ENCODE measurements at places on chromosomes 12 and 14.
A peak's percentile ranks its signal among the peaks of the same experiment; 100 is the strongest.

DNA sequence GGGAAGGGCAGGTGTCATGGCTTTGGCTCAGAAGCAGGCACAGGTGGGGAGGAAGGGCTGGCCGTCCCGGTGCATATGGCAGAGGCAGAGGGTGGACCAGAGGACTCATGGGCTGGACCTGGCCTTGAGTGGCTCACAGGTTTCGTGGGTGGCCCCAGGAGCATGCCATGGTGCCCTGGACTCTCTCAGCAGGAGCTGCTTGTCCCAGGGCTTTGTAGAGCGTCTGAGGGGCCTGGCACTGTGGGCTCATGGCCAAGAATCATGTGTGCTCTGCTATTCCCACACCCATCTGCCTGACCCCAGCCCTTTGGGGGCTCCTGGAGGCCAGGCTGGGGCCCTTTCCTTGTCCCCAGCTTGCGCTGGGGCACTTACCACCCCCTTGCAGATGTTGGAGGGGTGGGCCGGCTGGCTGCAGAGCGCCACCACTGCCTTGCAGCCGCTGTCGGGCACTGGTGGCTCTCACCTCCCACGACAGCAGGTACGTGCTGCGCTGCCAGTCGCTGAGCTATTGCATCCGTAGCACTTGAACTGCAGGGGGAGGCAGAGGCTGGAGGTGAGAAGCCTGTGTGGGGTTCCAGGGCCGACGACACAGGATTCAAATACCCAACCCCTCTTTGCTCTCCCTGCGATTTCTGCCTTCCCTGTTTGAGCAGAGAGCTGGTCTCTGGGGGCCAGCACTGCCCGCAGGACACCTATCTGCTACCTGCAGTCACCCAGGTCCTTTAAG lies 187.4 kb upstream of the PRMT8 start:
- DNase-seq: no peak

DNA sequence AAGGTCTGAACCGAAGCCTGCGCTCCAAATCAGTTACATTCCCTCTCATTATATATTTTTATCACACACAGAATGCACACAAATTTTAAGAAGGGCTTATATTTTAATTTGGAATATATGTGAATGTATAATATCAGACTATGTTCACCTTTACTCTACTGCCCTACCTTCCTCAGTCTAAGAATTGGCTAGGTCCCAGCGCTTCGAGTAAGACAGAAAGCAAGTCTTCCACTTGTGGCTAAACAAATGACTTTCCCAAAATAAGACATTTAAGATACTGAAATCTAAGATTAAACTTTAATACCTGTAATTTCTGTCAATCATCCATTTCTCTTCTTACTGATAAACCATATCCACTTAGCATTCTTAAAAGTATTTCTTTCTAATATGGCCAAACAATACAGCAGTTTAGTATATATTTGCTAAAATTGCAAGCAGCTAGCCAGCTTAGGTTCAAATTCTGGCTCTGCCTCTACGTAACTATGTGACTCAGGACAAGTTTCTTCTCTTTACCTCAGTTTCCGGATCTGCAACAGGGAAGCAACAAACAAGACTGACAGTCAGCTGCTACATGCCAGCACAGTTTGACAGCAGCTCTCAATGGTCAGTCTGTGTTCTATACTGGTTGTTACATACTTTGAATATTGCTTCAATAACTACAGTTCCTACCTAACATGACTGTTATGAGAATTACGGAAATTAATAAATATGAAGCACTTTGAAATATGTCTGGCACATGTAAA lies 2.0 kb downstream of the INTS13 start:
- DNase-seq: no peak

GRCh38 chr12:81757731-81758365 lies 1.3 kb downstream of the PPFIA2 start:
- no peak for DNase-seq

- DNase-seq: peak; percentile 83
These were observed 64.9 kb downstream of the TMX1 start for GRCh38 chr14:51304941-51305340.

DNA sequence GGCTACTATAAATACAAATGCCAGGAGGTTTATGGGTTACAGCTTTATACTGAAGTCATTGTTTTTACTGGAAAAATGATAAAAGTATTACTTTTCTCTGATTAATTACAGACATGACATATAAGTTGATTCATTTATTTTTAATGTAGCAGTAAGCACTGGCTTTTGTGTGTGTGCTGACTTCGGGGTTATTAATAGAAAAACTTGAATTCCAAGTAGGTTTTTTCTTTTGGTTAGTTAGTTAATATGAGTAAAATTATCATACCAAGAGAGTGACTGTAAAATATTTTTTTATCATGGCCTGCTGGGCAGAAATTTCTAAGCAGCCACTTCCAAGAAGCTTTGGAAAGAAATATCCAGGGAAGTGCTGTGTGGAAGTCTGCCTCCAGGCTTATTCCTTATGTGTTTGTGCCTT lies 56.4 kb downstream of the IFT81 start:
- DNase-seq: no peak

DNA sequence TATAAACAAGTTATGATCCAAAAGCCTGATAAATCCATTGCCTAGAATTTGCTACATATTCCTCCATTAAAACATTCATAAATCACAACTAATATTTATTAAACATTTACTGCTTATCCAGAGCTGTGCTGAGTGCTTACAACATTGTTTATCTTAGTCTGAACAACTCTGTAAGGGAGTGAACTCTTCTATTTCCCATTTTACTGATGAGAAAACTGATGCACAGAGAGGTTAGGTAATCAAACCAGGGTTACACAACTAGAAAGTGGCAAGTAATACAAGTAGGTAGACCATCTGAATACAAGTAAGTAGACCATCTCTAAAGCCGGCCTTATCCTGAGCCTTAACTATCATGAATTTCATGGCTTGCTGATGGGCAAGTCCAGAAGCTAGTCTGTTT lies 39.5 kb downstream of the WASHC3 start:
- no peak for DNase-seq

GRCh38 chr14:29857551-29857950 lies 70.1 kb downstream of the PRKD1 start:
- no peak for DNase-seq
